Stimulated activated CD8-positive, alpha-beta memory T cell treated with anti-CD3 and anti-CD28 coated beads, Interleukin-2, amount 100 ng/mL, for 48 hours (primary cell): ENCODE measurements at places on chromosomes 7 and 10.

- no peak for DNase-seq
These were observed 225.1 kb upstream of the GRB10 start for GRCh38 chr7:51007551-51008505.

DNA sequence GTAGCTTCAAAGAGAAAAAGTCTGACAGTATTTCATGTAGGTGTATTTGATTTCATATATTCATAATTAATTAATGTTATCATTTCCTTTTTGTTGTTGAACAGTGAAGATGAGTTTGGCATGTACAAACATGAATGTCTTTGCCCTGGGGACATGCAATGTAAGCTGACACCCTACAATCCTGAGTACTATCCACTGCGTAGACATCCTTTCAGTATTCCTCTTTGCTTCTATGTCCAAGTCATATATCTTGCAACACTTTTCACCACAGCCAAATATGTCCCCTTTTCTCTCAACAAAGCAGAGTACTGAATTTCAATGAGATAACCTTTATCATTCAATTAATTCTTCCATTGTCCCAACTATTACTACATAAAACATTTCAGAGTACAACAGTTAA, 93.6 kb downstream of the GPR37 start:
- no peak for DNase-seq

- DNase-seq = peak; percentile 7
These were observed at the start of gene PRTFDC1 for GRCh38 chr10:24952143-24952706. PRTFDC1 (minus strand) TSS chr10:24952606; CDS start chr10:24952575, 31 bp downstream.

GRCh38 chr10:12941966-12942365, 59.5 kb downstream of the CCDC3 start:
- DNase-seq = no peak

DNA sequence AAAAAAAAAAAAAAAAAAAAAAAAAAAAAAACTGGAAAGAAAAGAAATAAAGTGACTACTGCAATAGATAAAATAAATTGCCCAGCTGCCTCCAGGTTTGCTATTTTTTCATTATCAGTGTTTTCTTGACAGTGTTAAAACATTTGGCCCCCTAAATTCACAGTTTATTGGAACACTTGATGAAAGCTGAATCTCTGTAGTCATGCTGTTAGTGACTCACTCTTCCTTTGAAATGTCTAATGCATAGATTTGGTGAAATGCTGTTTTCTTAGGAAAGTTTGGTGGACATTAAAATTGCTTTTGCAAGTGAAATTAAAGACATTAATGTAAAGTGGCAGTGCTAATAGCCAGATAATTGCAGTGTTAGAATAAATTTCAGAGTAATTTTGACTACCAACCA, 785.2 kb downstream of the NRG3 start:
- DNase-seq = no peak

DNA sequence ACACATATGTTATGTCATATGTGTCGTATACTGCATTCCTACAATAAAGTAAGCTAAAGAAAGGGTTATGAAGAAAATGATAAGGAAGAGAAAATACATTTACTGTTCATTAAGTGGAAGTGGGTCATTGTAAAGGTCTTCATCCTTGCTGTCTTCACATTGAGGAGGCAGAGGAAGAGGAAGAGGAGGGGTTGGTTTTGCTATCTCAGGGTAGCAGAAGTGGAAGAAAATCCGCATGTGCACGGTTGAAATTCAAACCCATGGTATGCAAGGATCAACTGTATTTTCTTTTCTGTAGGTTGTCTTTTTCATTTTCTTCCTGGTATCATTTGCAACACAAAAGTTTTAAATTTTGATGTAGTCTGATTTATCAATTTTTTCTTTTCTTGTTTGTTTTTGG, 6.3 kb downstream of the PLEKHA8 start:
- no peak for DNase-seq
